ENCODE measurements at places on chromosomes 7 and 10. TPM values are rescaled to one million over a fixed set of nuclear protein-coding genes. Genes with fewer than 3 reads are reported as not detected.

The SPDYE1 gene
- total RNA-seq = not detected

The NODAL gene
- not detected for total RNA-seq

The FBXL13 gene
- 4.8 TPM for total RNA-seq

The SH2D4B gene
- total RNA-seq = 0.09 TPM

The STAM gene
- 26.1 TPM for total RNA-seq

The RTKN2 gene
- 1.6 TPM for total RNA-seq

The NYAP1 gene
- total RNA-seq = 0.41 TPM

The NPC1L1 gene
- 0.88 TPM for total RNA-seq

The DYNC1I1 gene
- 2.6 TPM for total RNA-seq

The VSTM2A gene
- not detected for total RNA-seq

The TFPI2 gene
- total RNA-seq = 42.5 TPM

The PRRT4 gene
- not detected for total RNA-seq

The FAM237B gene
- not detected for total RNA-seq

The GPR15LG gene
- 0.44 TPM for total RNA-seq

The TAX1BP1 gene
- 113 TPM for total RNA-seq

The TMEM236 gene
- total RNA-seq = 1.9 TPM

The TMEM140 gene
- total RNA-seq = 31.3 TPM

The INMT gene
- total RNA-seq = 44.8 TPM

The CDK14 gene
- 33.9 TPM for total RNA-seq

The GRID1 gene
- 1.4 TPM for total RNA-seq

The GPR26 gene
- not detected for total RNA-seq

All from kidney (tissue), 22 donors.